ENCODE measurements at places on chromosomes 12 and 14.

- DNase-seq = no peak
These were observed 49.4 kb downstream of the TSPAN8 start for GRCh38 chr12:71108355-71108754.

GRCh38 chr12:128408669-128409068 lies 141.7 kb downstream of the TMEM132C start:
- no peak for DNase-seq

DNA sequence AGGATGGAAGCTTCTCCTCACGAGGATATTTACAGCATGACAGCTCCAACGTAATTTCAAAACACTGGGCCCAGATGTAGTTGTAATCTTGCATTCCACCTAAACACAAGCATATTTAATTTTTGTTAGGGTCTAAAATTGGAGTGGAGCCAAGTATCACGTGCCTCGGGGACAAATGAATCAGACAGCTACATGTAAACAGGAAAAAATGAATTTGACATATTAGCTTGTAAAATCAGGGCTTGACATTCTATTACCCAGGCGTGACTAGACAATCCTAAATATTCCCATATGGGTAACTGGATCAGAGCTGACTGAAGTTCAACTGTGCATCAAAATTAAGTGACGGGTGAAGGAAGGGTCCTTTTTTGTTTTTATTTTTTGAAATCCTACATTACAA lies 59.0 kb downstream of the MDM2 start:
- no peak for DNase-seq

DNA sequence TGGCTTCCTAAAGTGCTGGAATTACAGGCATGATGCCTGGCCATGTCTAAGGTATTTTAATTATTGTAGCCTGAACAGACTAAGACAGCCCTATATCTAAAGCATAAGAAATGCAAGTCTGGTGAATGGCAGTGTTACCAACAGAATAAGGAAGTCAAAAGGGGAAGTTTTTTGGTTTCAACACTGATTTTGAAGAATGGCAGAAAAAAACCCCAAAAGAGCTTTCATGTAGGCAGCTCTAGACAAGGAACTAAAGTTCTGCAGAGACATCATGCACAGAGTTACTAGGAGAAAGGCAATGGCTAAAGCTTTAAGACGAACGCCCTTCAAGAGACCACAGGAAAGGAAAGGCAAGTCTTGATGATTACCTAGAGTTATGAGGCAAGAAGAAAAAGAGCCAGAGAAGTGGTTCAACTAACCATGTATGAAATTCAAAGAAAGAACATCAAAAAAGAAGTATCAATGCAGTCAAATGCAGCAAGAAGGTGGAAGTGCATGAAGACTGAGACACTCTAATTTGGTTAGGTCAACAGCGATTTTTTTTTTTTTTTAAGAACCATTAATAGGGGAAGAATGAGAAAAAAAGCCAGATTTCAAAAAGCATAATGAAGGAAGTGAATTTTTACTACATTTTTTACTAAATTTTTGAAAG lies 50.8 kb downstream of the RPS6KA5 start:
- peak; percentile 25 for DNase-seq

GRCh38 chr12:78402366-78403134 lies 462.0 kb upstream of the SYT1 start:
- DNase-seq = no peak

DNA sequence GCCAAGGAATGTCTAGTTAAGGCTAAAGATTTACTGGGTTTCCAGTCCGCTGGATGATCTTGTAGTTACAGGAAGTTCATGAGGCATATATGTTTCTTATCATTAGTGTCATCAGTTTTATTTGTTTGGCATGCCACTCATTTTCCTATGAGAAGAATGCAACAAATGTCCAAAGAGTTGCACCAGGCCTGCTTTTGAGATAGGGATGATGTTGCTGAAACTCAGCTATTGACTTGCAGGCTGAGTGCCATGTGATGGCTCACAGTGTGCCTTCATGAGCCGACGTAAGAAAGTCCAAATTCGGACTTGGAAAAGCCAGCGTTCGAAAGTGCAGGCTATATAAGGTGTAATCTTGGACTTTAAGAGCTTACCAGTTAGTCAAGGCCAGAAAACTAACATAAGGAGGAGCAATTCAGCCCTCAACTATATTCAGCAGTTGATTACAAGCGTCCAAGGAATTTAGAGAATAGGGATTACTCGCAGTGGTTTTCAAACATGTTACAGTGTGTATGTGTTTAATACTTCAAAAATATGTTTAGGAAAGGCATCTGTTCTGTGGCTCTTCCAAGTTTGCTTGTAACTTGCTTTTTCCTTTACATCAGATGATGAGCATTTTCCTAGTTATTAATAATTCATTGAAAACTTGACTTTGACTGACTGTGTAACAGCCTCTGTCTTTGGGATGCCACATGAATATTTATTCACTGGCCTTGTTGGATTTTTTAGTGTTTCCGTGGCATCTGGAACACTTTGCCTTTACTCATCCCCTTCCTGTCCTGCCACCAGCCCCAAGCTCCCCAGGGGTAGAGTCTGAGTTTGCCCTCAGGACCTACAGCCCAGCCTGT lies 101.3 kb downstream of the LGMN start:
- DNase-seq = no peak

DNA sequence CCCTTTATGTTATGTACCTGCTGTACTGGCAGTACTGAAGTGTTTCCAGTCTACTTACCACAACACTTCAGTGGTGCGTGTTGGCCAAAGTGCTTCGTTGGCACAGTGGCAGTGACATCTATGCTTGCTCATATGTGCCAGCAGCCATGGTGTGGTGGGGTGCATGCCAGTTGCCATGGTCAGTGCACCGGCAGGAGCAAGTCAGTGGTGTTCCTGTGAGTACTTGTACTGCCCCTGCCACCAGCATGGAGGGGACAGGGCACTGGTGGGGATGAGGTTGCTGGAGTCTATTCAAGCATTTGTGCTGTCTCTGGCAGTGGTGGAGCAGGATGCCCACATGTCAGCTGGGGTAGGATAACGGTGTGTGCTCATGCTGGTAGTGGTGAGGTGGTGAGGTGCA lies 800.0 kb downstream of the TRHDE start:
- no peak for DNase-seq

DNA sequence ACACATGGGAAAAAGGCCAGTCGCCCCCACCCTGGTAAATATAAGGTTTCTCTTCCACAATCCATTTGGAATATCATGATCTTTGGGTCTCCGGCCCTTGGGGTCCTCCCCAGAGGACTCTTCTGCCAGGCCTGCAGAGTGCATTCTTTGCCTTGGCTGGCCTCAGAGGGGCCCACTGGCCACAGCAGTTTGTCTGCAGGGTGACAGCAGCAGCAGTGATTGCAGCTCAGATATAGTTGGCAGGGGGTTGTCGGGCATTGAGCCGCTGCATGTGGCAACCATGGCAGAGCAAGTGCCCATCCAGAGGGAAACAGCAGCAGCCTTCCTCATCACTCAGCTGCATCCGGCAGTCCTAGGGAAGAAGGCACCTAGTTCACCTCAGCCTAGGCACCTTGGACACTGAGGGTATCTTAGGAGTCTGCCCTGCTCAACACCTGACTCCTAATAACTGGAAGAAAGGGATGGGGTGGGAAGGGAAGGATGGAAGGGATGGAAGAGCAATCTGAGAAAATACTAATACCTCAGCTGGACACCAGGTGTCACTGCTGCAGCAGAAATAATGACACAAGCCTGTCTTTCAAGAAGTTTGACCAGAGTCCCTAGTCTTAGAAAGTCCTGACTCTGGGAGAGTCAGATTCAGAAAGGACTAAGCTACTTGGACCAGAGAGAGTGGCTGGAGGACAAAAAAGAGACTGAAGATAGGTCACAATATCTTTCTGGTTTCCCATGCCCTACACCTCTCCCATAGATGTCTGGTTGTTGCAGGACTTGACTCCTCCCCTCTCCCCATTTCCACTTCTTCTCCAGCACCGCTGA lies 8.9 kb downstream of the AJUBA start:
- DNase-seq = peak; percentile 30

GRCh38 chr12:86445356-86445755 lies 189.2 kb upstream of the MGAT4C start:
- DNase-seq = no peak

DNA sequence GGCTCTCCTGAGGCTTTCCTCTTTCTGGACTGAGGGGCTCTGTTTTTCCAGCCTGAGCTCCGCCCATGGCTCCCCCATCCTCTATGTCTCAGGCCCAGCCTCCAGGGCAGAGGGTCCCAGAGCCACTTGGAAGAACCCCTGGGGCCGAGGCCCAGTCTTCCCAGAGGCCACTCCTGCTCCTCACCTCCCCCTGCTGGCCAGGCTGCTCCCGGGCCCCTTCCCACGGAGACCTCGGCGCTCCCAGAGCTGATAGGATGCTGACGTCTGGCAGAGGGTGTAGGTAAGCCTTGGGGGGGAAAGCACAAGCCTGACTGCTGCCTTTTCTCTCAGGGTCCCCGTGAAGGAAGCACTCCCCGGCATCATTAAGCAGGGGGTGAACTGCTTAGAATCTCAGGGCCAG lies 51.4 kb downstream of the ERH start:
- no peak for DNase-seq

GRCh38 chr14:36653962-36654793 lies 7.5 kb upstream of the PAX9 start:
- DNase-seq = no peak

GRCh38 chr12:54019091-54019811 lies 9.0 kb upstream of the HOXC6 start:
- no peak for DNase-seq

- DNase-seq = no peak
These were observed 149.2 kb downstream of the PTCSC3 start for GRCh38 chr14:36027354-36027753.

DNA sequence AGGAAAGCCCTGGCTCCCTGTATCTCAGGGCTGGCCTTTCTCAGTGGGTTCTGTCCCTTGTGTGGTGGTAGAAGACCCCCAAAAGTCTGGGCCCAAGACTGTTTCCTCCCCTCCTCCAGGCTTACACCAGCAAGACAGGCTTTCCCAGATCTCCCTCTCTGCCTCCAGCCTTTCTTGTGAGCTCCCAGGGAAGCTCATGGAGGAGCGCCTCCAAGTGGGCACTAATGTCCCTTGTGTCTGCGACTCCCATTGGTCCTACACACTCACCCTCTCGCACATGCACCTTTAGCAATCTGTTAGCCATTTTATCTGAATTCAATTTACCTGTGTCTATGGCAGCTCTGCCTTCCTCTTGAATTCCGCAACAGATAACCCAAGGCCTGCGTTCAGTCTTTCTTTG lies 251.1 kb upstream of the CAND1 start:
- DNase-seq = no peak

DNA sequence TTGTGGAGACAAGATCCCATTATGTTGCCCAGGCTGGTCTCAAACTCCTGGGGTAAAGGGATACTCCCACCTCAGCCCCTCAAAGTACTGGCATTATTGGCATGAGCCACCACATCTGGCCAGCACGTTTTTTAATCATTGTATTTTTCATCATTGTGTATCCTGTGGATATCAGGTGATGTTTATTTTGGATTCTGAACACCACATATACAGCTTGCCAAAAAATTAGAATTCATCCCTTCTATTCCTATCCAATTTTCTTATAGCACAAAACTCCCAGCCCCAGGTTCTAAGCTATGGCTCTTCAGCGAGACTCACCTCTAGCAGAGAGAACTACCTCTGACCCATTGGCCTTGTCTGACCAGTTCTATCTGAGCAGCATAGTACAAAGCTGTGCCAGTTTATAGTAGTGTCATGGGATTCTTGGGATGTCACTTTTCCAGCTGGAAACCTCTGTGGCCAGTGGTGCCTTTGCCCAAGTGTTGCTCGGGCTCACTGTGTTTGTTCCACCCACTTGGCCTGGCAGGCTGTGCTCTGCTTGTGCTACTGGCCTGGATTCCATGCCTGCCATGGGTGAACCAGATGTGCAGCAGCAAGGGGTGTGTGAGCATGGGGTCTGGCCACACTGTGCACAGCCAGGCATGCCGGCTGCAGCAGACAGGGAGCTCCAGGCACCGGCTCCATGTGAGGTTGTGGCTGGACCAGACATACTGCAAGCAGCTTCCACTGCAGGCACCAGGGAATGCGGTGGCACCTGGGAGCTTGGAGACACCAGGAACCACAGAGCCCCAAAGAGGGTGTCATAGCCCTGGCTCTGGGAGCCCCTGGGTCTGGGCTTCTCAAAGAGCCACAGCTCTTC lies 37.2 kb downstream of the TIMELESS start:
- no peak for DNase-seq

DNA sequence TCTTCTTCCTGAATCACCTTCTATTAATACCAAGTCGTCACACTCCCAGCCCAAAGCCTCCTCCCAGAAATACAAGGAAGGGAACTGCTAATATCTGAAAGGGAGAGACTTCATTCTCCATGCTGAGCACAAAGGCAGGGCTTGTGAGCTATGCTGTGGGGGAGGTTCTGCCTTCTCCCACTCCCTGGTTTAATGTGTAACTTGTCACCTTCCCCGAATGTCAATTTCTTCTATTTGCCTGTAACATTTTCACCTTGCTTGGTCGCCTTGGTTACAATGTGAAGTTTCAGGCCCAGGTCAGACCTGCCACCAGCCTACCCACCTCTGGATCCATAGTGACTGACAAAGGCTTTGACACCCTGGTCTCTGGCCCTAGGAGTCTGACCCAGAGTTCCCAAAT lies 82.0 kb upstream of the ESRRB start:
- DNase-seq = no peak
